ENCODE measurements at places on chromosomes 6 and 20.

- no peak for DNase-seq
Measured at GRCh38 chr20:47753576-47754387, 31.5 kb downstream of the SULF2 start.

GRCh38 chr20:19433371-19434350, 221.2 kb downstream of the SLC24A3 start:
- DNase-seq, result no peak

DNA sequence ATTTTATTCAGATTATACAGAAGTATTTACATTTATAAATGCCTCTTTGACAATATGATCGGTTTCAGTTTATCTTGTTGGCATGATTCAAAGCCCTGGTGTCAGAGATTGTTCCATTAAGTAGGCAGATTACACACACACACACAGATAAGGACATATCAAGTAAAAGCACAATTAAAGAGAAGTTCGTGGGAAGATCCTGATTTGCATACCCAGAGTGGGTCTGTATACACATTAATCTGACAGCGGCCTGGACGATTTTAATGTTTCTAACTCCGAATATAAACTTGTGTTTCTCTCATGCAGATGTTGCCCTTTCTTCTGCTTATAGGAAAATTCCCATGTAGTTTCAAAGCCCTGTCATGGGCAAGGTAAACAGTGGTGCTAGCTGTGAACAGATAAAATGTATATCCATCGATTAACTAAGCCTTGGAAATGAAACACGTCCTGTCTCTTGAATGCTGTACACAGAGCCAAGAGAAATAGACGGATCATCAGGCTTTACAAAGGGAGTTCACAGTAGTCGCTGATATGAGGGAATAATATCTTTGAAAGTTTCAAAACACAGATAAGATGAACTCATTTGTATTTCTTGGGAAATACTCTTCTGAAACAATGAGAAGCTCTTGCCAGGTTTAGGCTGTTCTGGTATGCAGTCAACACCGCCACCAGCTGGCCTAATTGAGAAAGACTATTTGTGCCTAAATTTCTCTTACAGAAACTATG, 108.2 kb upstream of the GMDS start:
- peak; percentile 84 for DNase-seq

DNA sequence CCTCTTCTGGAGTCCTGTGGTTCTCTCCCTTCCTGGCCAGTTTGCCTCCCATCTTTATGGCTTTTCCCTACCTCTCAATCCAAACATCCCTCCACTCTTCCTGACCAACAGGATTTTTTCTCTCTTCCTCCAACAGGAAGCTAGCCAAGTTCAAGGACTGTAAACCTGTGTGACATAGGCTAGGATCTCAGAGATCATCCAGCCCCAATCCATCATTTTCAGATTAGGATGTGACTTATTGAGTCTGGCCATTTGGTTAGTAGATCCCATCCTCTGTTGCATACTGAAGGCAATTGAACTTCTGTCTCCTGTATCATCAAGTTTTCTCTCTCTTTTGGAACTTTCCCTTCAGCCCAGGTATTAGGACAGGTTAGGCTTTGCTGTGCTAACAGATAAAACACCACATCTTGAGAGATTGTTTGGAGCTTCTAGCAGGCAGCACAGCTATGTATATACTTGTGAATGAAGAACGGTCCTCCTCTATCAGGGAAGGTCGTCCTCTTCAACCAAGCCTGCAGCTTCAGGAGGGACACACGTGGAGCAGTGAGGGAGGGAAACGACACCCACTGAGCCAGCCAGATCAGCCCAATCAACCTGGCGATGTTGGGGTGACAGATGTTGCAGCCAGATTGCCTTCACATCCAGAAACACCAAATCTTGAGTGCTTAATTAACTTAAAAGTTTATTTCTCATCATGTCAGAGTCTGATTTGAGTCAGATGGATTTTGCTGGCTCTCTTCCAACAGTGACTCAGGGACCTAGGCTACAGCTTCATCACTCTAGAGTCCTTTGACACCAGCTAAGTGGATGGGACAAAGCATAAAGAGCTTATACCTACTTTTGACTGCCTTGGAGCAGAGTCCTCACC, 106.8 kb downstream of the GJA10 start:
- DNase-seq, result no peak

GRCh38 chr6:105212587-105212986, 32.8 kb upstream of the POPDC3 start:
- no peak for DNase-seq

DNA sequence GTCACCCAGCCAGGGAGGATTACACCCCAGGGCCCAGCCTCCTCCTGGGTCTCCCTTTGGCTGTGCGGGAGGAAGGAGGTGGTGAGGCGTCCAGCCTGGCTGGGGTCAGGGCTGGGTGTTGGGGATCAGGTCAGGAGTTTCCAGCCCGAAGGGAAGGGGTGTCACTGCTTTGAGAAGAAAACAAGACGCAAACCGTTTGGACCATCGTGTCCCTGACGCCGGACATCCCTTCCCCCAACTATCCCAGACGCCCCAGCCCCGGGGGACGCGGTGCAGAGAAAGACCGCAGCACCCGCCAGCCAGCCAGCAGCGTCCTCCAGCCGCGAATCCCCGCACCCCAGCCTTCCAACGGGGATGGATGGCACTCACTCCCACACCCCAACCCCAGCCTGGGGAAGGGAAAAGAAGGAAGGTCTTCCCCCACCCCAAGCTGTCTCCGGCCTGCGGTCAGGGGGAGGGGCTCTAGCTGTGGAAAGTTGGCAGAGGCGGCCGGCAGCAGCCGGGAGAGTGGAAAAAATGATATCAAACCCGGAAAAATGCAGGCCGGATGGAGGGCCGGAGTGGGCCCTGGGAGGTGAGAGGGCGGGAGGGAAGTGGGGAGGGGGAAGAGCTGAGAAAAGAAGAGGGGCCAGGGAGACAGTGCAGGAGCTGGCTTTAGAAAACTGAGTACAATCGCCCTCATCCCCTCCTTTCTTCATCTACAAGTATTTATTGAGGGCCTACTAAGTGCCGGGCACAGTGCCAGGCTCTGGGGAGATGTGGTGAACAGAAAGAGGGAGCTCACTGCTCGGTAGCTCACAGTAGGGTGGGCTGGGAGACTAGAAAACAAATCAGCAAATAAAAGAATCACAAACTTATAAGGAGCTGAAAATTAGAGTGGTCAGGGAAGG, 10.6 kb downstream of the REM1 start:
- DNase-seq, result peak; percentile 58

GRCh38 chr6:138454981-138455706, 44.1 kb downstream of the NHSL1 start:
- DNase-seq, result no peak

GRCh38 chr6:14880677-14881076, 365.2 kb upstream of the JARID2 start:
- no peak for DNase-seq

DNA sequence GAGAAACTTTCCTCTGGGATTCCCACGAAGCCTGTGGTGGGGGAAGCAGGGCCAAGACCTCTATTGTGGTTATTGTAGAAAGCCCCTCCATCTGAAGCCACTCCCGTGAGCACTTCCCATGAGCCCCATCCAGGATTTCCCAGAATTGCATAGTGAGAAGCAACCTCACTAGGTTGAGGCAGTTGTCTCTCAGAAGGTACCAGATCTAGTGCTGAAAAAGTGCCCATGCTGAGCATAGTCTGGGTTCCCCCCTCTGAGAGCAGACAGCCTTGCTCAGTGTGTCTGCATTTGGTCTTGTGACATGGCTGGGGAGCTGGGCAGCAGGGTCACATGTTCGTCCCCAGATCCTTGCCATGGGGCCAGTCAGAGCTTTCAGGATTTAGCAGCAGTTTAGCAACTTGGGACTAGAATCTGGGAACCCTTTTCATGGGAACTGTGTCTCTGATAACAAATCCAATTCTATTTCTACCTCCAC, 38.6 kb downstream of the SLC9A8 start:
- peak; percentile 54 for DNase-seq

DNA sequence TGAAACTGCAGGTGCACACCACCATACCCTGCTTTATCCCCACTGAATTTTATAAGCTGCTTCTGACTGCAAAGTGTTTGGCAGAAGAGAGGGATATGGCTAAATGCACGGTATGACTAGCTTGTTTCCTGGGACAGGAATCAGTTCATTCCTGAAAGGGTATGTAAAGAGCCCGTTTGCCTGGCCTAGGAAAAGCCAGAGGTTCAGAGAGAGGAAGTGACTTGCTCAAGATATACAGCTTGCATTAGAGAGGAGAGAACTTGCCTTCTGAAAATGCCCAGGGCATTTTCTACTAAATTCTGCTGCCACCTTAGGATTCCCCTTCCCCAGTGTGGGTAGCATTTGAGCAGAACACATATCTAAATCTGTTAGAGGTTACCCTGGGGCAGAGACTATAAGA, 683 bp upstream of the GCNT2 start:
- no peak for DNase-seq

- no peak for DNase-seq
Measured at GRCh38 chr20:17835240-17835933, 133.2 kb downstream of the SNX5 start.

DNA sequence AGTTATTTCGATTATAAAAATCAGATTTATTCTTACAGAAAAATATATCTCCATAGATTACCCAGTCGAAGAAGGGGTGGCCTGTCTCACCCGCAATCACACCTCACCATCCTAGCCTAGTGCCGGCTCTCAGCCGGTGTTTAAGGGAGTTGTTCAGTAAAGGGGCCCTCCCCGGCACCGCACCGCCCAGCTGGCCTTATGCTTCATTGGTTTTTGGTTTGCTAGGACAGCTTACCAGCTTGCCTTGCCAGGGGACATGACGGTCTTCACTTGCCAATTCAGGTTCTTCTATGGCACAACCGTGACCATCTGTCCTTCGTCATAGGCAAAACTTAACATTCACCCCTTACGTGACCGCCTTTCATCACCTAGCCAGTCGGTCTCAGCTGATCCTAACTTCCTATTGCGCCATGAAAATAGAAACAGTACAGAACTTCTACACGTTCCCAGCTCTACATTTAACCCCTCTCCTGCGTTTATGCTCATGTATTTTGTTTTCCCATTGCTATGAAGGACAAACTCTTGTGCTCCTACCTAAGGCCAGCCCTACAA, 44.7 kb upstream of the SLC22A16 start:
- no peak for DNase-seq

- DNase-seq, result no peak
Measured at GRCh38 chr6:90493332-90493731, 93.5 kb downstream of the MAP3K7 start.

- no peak for DNase-seq
Measured at GRCh38 chr6:111764238-111765175, 108.7 kb downstream of the FYN start.

DNA sequence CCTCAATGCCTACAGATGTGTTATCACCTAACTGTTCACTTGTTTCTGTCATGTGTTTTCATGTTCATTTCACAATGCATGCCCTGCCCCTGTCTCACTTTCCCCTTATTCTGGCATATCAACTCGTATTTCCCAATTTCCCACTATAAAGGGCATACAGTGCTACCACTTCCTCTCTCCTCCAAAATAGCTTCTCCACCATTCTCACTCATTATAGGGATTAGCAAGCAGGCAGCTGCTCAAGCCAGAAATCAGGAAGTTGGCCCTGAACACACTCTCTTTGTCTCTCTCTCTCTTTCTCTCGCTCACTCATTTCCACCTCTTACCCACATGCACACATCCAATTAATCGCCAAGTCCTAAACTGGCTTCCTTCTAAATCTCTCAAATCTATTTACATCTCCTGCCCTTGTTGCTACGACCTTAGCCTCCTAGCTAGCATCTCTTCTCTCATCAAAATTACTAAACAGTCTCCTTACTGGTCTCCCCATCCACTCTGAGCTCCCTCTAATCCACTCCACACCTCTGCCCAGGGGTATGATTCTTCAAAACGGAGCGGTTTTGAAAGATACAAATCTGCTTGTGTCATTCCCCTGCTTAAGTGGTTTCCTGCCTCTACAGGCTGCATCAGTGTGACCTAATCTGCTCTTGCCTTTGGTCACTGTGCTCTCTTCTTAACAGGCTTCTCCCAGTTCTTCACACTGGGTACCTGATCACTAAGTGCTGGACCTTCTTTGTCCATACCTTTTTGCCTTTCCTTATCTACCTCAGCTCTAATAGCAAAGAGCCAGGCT, 196.2 kb downstream of the BTBD9 start:
- no peak for DNase-seq

DNA sequence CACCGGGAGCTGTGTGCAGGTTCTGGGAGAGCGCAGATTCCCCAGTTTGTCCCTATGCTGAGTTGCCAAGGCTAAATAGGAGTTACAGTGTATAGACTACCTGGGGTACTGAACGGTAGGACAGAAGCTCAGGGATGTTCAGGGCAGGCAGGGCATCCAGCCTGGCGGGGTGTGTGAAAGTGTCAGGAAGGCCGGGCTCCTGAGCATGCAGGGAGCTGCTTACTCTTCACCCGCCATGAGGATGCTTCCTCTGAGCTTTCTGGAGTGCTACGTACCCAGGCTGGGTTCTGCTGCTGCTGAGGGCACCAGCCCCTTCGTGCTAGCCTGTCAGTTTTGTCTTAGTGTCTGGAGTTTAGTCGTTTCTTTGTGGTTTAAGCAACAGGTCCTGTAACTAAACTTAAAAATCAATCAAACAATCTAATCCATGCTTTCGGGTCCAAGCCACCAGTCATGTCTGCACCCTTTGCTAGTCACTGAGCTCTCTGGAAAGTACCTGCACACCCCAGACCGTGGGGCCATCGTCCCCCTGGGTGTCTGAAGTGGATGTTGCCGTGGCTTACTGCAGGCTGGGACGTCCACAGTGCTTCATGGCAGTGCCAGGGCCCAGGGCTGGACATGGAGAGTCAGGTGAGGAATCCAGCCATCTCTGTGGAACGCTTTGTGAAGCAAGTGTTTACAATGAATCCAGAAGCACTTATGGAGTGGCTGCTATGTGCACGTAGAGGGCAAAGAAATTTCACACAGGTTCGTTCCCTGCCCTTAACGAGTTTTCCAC, 220.3 kb upstream of the SNX9 start:
- no peak for DNase-seq

- peak; percentile 62 for DNase-seq
Measured at GRCh38 chr20:3889489-3890397, 556 bp downstream of the PANK2 start.

DNA sequence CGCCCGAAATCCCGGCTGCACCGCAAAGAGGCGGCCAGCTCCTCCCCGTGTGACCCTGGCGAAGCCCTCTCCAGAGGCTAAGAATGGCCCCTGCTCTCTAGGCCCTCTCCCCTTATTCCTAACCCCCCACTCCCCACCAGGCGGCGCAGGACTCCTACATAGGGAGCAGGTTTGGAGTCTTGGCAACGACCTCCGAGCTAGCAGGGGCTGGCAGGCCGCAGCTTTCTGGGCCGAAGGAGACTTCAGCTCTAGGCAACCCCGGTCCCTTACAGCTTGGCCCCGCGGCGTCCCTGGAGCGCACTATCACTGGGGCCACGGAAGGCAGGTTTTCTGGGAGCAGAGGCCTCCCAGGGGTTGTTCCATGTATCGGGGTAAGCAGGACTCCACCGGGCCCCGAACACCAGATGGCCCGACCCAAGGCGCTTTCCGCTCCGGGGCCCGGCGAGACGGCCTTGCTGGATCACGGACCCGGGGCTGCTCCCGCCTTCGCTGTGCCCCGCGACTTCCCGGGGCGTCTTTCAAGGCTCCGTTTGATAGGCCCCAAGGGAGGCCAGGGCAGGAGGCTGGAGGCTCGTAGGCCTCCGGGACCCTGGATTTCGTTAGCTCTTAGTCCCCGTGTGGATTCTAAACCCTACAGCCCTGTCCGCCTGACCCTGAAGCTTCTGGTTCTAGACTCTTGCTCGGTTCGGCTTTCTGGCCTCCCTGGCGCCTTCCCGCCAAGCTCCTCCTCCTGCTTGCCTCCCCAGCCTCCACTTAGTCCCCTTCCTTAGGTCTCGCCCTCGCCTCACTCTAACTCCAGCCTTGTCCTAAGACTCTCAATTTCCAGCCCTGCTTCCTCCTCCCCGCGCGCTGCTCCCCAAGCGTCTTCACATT, 1.9 kb downstream of the SLC32A1 start:
- peak; percentile 37 for DNase-seq

Measured in testis (tissue), 5 donors.